ENCODE measurements at places on chromosomes 7 and 10.

DNA sequence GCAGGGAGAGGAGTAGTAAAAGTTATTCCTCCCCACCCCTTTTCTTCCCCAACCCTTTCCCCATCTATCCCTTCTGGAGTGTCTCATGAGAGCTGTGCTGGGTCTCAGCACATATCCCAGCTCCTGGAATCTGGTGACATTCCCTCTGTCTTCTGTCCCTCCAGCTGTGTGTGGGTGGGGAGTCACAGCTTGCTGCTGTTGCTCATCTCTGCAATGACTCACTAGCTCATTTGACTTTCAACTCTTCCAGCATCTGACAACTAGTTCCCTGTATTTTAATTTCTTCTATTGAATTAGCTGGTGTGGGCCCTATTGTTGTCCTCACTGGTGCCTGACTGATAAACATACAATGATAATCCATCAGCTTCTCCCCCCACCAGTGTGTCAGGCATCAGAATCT, 198.9 kb upstream of the AUTS2 start:
- no peak for DNase-seq

DNA sequence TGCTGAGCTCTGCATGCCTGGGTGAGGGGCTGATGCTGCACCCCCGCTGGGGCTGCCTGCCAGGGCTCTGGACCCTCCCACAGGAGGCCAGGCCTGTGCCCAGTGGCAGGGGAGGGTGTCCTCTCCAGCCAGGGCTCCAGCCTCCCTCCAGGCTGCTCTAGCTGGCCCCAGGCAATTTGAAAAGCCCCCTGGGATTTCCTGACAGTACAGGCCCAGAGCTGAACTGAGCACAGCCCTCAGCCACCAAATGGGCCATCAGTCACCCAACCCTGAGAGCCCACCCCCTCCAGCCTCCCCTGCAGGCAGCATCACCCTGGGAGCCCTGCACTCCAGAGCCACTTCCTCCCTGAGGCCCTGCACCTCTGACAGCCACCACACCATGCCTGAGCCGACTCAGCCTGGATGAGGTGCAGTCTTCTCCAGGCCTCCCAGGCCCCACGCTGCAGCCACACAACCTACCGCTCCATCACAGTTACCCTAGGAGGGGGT, 101.8 kb upstream of the RET start:
- DNase-seq, result no peak

DNA sequence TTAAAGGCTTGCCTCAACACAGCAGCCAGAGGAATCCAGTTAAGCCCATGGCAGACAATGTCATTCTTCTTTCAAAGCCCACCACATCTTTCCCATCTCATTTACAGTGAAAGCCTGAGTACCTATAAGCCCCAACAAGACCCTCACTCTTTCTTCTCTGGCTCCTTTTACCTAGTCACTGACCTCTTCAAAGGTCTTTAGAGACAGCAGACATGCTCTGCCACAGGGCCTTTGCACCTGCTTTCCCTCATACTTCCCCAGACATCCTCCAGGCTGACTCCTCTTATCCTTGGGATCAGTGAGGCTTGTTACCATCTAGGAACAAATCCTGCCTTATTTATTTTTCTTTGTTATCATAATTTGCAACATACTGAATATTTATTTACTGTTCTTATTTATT, 17.8 kb downstream of the HYAL4 start:
- DNase-seq, result no peak

- DNase-seq, result no peak
These were observed 6.2 kb upstream of the ACTR3C start for GRCh38 chr7:150329331-150330120.

DNA sequence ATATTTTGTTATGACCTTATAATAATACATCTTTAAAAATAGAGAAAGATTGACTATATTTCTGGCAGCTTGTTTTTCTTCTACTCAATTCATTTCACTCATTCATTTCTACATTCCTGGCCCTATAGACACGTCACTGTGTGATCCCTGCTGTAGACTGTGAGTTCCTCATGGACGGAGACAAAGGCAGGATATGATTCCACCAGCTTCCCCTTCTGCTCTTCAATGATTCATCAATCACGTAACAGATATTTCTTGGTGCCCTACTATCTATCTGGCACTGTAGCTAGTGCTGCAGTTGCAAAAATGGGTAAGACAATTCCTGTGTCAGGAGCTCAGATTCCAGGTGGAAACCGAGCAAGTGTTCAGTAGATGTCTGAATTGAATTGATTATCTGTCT, 415.0 kb downstream of the SFMBT2 start:
- no peak for DNase-seq

DNA sequence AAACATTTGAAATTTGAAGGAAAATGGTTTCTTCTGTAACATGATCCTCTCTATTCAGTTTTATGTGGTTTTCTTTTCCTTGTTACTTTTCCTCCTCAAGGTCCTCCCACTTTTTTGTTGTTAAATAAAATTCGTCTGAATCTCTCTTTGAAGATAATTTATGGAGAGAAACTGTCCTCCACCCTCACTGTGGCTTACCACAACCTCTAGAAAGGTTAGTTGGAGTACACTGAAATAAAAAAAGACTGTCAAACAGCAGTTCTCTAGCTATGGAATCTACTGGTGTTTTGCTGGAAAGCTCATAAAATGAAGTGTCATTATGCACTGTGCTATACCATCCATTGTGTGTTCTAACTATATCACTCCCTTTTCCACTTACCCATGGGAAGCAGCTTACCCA, 189.4 kb downstream of the HDAC9 start:
- no peak for DNase-seq

DNA sequence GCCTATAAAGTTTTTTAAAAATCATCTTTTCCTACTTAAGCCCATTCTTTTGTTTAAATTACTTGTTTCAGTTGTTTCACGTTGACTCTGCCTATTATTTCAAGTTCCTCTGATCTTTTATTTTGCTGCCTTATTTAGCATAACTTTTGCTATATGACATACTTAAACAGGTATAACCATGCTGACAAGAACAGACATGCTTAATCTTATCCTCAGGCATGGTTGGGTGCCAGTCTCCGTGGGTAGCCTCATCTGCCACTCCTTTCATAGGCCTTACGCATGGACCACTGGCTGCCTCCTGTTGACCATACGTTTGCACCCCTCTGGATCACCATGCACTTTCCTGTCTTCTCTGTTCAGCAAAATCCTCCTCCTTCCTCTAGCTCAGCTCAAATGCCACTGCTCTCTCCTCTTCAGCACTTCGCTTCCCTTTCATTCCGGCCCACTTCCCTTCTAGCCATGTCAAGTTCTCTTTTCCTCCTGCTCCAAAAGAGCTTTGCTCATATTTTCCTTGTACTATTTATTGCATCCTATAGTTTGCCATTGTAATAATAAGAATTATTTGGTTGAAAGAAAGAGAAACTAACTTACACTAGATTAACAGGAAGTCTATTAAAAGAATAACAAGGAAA, 10.0 kb upstream of the TSPAN33 start:
- DNase-seq, result no peak

DNA sequence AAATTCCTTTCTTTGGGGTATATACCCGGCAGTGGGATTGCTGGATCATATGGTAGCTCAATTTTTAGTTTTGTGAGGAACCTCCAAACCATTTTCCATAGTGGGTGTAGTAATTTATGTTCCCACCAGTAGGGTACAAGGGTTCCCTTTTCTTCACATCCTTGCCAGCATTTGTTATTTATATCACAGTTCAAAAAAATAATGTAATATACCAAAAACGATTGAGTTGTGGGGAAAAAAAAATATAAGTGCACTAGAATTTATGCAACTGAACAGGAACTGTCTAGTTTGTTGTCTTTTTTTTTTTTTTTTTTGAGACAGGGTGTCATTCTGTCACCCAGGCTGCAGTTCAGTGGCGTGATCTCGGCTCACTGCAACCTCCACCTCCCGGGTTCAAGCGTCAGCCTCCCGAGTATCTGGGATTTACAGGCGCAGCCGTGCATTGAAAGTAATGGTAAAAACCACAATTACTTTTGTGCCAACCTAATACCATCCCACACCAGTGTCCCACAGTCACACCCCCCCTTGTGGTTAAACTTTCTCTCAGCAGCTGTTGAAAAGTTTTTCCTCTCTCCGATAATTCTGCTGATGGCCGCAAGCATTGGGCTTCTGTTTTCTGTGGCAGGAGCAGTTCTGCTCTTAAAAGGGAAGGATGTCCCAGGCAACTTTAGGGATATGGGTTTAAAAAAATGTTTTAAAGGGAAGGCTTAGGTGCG, 6.8 kb upstream of the LAT2 start:
- no peak for DNase-seq

- DNase-seq, result peak; percentile 67
These were observed 101.6 kb downstream of the NKX6-2 start for GRCh38 chr10:132684164-132684891.

DNA sequence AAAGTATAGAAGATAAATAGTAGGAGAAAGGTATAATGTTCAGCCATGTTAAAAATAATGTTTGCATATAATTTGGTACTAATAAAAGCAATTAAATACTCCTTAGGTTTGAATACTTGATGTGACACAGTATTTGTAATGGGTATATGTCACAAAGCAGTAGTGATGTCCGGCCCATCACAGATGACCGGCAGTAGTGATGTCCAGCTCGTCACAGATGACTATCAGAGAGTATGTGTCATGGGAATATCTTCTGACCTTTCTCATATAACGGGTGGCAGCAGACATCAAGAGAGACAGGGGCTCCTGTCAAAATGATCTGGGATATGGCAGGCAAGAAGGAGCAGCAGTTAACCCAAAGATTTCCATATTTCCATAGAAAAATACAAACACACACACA, 477.4 kb upstream of the KLF6 start:
- DNase-seq, result no peak

- DNase-seq, result no peak
These were observed 461 bp upstream of the ETV1 start for GRCh38 chr7:13989949-13990305.

DNA sequence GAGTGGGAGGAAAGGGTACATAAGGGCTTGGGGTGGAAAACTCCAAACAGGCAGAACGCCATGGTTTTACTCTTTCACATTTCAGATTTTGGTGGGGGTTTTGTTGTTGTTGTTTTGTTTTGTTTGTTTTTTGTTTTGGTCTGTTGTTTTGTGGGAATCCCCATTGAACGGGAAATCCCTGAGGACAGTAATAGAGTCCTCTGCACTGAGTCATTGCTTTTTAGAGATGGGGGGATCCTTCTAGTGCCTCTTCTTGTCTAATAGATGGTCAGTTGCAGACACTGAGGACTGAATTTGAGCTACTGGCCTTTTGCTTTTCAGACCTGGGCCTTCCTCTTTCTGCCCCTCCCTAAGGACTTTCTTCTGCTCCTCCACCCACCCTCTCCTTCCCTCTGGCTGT, 20.0 kb downstream of the TRPV5 start:
- DNase-seq, result no peak

DNA sequence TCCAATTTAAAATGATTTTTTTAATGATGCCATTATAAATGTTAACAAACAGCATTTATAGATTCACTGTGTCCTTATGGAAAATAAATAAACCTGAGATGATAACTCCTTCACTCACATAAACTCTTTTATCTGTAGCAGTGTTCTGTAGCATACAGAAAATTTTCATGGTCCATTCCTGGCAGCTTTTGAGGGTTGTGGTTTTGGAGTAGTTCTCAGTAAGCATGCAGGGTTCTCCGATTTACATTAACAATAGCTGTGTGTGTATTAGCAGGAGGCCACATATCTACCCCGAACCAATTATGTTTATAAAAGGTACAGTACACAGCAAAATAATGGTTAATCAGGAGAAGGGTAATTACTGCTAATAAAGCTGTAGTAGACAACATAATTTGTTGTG, 162.7 kb downstream of the CDCA7L start:
- DNase-seq, result no peak

GRCh38 chr10:110067960-110068770, 60.4 kb downstream of the ADD3 start:
- DNase-seq, result no peak

- no peak for DNase-seq
These were observed 6.9 kb downstream of the PDGFA start for GRCh38 chr7:512541-513311.

DNA sequence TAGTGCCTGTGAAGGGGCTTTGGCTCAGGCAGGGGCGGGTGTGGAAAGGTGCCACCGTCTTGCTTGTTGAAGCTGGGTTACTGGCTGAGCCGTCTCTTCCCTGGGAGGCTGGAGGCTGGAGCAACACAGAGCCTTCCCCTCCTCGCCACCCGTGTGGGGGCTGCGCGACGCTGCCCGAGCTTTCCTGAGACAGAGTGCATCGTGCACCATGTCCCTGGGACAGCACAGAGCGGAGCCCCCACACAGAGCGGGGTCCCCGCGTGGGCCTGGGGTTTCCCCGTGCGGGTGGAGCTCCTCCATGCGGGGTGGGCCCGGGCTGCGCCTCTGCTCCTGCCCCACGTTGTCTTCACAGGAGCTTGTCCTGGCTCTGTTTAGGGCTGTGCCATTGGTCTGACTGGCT, 69.9 kb downstream of the INPP5A start:
- DNase-seq, result no peak

DNA sequence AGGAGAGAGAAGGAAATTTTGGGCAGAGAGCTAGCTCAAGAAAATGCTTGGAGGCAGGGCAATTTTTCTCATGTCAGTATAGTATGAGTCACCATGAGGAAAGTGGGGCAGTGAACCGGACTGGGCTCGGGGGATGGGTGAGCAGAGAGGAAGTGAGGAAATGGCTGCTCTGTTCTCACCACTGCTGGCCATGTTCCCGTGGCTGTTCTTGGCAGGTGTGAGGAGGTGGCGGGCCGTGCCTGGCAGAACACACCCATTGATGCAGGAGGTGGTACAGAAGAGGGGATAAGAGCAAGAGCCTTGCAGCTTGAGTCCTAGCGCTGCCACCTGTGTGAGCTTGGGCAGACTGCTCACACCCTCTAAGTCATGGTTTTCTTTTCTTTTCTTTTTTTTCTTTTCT, 304.4 kb upstream of the LYZL1 start:
- no peak for DNase-seq

DNA sequence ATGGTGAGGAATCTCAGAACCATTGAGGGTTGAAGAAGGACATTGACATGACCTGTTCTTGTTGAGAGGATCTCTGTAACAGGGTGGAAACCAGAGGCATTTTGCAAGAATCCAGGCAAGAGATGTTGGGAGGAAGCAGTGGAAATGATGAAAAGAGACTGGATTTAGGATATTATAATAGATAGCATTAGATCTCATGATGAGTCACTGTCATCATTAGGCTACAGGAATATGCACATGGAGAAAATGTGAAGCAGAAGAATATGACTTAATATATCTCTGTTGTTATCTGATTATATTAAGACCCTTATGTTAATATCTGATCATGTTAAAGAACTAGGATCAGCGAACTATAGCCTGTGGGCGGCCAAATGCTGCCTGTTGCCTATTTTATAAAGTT, 393.0 kb upstream of the MTPN start:
- DNase-seq, result no peak

GRCh38 chr10:125451319-125451718, 231.6 kb downstream of the TEX36 start:
- DNase-seq, result no peak

GRCh38 chr7:67764289-67764688, 767.7 kb downstream of the TYW1 start:
- no peak for DNase-seq

DNA sequence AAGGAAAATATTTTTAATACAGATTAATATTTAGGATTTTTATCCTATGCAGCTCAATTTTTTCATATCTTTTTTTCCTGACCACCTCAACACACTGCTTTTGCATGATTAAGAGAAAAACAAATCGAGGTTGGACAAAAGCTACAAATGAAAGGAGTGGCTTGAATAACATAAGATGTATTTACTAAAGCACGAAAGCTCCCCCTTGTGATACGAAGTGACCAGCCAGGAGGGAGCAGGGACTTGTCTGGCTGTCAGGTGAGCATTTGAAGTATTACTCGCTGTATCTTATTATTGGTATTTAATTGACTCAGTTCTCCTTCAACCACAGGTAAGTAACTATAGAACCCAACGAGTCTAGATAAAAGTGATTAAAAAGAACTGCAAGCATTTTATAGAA, 265.2 kb upstream of the PHF14 start:
- DNase-seq, result peak; percentile 10

- DNase-seq, result no peak
These were observed 54.7 kb downstream of the RASGEF1A start for GRCh38 chr10:43212043-43212721.

Measured in Panc1 (cell line).